ENCODE measurements at places on chromosomes 5 and 9.

DNA sequence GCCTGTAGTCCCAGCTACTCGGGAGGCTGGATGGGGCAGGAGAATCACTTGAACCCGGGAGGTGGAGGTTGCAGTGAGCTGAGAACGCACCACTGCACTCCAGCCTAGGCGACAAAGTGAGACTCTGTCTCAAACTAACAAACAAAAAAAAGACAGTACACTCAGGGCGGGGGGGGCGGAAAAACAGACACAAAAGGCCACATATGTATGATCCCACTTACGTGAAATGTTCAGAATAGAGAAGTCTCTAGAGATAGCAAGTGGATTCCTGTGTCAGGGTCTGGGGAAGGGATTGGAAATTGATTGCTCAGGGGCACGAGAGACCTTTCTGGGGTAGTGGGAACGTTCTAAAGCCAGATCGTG, 9.0 kb upstream of the LCN1 start:
- DNase-seq, result no peak

DNA sequence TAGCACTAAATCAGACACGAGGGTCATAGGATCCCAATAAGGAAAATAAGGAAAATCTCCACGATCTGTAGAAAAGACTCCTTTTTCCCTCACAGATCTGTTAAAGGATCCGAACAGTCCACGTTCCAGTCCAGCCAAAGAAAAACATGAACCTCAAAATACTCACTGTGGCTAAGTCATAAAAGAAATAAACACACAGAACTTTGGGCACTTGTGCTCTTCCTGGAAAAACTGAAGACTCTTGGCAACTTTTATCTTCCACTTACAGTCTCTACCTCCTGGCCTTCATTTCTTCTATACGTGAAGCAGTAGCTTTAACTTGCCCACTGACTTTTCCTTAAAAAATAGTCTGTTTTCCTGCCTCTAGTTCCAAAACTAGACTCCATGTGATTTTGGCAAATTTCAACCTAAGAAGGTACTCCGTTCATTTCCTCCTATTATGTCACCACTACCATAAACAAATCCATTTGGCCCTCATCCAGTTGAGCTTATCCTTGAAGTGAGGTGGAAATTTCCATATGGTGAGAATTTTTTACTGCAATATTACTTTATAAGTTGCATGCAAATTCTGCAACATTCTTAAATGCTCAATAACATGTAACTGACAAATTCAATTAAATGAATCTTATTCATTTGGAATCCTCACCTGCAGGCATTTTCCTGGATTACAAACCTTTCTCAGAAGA, 5.3 kb upstream of the LHFPL2 start:
- DNase-seq, result no peak

GRCh38 chr9:546797-547223, 294.7 kb upstream of the DMRT1 start:
- no peak for DNase-seq

- DNase-seq, result no peak
Measured at GRCh38 chr9:136467766-136468165, 15.1 kb downstream of the SEC16A start.

DNA sequence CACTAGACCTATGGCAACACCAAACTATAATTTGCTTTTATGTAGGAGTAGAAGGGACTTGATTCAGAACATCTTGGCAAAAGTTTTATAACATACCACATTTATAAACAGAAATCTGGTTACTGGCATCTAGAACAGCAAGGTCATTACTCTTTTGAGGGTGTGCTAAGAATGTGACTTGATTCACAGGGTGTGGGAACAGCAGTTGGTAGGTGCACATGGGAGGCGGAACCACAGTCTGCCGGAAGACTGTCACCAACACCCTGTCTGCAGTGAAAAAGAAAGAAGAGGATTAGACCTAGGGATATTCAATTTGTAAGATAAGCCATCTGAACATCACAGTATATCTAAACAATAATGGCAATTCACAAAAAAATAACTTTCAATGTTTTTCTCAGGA, 23.0 kb downstream of the ELP1 start:
- DNase-seq, result no peak

GRCh38 chr9:98271479-98271878, 16.0 kb upstream of the TBC1D2 start:
- DNase-seq, result no peak

GRCh38 chr5:115064380-115064779, 105.3 kb downstream of the TRIM36 start:
- DNase-seq, result no peak

GRCh38 chr5:150119421-150120061, 33.2 kb upstream of the CSF1R start:
- no peak for DNase-seq

DNA sequence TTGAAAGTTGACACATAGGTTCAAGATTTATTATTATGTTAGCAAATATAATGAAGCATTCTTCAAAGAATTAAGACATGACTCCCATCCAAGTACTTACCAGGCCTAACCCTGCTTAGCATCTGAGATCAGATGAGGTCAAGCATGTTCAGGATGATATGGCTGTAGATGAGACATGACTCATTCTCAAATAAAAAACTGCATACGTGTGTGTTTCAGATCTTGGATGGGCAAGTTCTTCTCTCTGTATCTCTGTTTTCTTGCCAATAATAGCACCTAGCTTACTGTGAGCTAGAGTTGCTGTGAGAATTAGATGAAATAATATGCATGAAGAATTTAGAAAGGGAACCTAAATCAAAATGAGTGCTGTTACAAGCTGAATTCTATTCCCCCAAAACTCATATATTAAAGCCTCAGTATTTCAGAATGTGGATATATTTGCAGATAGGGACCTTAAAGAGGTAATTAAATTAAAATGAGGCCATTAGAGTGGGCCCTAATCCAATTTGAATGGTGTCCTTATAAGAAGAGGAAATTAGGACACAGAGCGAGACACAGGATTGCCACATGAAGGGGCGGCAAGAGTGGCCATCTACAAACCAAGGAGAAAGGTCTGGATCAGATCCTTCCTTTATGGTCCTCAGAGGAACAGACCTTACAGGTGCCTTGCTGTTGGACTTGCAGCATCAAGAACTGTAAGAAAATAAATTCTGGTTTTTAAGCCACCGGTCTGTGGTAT, 146.2 kb downstream of the MARCHF11 start:
- DNase-seq, result no peak

DNA sequence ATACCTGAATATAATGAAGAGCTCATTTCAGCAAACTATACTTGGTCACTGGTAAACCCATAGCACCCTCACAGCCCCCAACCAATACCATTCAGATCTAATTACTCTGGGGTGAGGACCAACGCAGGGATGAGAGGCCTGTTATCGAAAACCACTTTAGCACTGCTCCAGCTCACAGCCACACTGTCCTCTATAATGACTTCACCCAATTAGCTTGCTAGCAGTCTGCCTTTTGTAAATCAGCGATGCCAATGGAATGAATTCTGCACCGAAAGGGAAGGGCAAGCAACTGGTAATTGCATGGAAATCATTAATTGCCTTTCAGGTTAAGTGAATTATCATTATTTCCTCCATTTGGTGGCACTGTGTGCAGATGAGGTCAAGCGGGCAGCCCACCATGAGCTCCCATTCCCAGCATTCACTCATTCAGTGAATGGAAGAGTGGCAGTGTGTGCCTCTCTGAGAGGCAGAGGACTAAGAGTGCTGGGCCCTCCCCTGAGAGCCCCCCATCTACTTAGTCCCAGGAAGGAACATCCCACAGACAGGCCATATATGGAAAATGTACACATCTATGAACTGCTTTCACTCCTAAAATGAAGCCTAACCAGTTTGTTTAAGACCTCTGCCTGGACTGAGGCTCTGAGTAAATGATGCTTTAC, 262.1 kb downstream of the SPOCK1 start:
- no peak for DNase-seq

GRCh38 chr5:174222891-174223290, 177.4 kb downstream of the NSG2 start:
- DNase-seq, result no peak

DNA sequence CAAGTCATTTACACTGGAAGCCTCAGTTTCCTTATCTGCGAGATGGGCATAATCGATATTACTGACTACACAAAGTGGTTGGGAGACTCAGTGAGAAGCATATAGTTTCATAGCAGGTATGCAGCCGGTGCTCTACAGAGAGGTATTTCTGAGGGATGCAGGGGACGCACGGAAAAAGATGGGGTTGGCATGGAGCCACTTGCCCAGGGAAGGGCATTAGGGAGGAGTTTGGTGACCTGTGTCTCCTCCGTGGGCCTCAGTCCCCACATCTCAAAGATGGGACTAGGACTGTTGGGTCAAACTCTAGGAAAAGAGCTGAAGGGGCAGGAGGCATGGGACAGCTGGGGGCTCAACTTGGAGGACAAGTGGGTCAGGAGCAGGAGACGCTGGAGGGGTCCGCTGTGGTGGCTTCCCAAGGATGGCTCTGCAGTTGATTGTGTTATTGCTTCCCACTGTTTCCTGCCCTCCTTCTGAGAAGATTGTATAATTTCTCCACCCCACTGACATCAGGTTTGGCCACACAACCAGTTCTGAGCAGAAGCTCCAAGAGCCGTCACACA, 158.6 kb upstream of the ALDH1B1 start:
- no peak for DNase-seq

DNA sequence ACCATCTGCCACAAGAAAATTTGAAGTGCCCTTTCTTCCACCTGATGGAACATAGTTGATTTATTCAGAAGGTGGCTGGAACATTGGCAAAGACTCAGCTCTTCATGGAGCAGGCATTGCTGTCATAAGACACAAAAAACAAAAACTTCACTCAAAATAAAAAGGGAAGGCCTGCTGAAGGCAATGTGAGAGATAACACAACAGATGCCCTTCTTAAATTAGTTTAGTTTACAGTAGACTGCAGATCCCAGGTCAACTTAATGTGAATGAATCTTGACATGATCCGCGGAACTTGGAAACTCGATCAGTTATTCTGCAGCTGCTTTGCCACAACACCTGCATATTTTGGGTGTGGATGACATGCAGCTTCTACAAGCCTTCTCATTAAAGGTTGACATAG, 159.8 kb upstream of the PLCXD3 start:
- DNase-seq, result no peak

DNA sequence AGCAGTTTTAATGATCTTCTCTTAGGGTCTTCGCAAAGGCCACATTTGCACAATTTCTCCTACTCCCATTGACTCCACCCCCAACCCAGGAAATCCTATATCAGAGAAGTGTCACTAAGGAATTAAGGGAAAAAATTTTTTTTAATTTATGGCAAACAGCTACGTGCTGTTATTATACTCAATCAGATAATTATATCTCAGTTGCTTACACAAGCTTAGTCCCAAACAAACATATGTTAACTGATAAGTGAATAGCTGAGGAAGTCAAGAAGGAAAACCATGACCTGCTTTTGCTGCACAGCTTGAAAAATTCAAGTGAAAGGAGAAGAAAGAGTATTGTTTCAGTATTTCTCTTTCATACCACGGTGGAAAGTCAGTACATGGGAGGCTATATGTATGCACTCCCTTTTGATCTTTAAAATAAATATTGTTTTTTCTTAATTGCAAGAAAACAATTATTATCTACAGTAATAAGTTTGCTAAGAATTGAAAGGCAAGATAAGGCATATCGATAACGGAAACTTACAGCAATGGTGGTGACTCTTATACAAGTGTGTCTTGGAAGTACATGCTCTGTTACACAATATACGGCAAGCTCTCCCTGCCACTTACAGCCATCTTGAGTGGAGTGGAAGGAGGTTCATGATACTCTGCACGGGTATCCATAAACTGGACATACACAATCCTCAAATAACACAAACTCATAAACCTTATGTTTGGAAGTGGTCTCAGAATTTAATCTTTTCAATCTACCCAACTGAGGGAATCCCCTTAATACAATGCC, 167.9 kb upstream of the FREM1 start:
- DNase-seq, result no peak

- DNase-seq, result peak; percentile 65
Measured at GRCh38 chr5:69136293-69136692, 30.7 kb upstream of the CCNB1 start.

DNA sequence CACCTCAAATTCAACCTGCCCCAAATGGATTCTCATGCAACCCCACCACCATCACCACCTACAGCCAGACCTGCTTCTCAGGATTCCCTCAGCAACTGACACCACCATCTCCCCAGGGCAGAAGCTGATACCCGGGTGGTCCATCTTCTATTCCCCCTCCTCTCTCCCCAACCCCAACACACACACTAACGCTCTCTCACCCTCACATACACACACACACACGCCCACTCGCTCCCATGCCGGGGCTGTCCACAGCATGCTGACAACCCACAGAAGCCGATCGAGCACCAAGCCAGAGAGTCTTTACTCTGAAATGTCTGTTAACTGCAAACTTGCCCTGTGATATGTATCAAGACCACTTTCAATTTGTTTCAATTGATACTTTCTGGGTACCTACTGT, 28.4 kb downstream of the B4GALT1 start:
- no peak for DNase-seq

DNA sequence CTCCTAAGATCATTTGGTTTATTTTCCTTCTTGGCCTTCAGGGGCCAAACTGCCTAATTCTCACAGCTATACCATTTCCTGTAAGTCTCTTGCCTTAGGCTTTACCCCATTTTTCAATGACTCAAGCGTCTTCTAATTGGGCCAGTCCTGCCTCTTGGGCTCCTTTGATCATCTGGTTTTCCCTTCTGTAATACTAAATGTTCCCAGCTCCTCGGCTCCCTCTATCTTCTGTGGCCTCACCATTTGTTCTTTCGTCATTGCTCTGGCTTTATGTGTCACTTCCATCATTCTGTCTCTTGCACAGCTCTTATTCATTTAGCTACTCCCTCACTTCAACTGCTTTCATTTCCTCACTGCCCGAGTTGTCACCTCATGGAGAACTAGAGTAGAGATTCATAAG, 14.5 kb upstream of the SPINK7 start:
- DNase-seq, result no peak

- peak; percentile 32 for DNase-seq
Measured at GRCh38 chr9:18526685-18527084, 52.7 kb downstream of the ADAMTSL1 start.

DNA sequence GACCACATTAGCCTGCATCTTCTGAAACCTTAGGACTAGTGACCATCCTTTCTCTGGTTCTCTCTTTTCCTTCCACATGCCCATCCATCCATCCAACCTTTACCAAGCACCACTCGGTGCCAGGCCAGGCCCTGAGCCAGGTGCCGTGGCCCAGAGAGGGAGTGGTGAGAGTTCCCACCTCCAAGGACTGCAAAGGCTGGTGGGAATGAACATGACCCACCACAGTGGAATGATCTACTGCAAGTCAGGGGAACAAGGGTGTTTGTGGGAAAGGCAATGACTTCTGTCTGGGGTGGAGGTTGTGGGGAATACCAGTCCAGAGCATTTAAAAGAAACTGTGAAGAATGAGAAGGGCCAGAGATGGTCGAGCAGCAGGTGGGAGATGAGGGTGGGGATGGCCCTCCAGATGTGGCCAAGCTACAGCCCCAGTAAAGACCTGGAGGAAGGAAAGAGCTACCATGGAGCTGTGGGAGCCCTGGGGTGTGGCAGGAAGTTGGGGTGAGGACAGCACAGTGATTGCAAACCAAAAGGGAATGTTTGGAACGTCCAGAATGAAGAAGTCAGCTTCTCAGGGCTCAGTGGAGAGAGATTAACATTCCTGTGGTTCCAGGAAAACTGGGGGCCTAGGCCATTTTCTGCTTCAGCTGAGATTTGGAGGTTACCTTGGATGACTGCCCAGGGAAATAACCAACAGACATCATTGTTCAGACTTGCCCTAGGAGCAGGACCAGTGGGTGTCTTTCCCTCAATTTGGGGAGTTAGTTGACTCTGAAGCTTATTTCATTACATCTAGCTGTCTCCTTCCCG, 30.7 kb upstream of the CORO2A start:
- DNase-seq, result peak; percentile 100
